Upper lobe of left lung (tissue), 6 donors: ENCODE measurements at places on chromosomes 4 and X. TPM values are rescaled to one million over a fixed set of nuclear protein-coding genes. Genes with fewer than 3 reads are reported as not detected.
A peak's percentile ranks its signal among the peaks of the same experiment; 100 is the strongest.

GRCh38 chr4:56976837-56977320 is 527 bp downstream of the NOA1 start:
- peaks cover 19% of the 10 kb centered on the region for H3K36me3 ChIP-seq
- peak; percentile 81 for DNase-seq
- H3K4me1 ChIP-seq: peaks cover 45% of the 10 kb centered on the region
- peak overlapping the region; percentile 94 for H3K4me3 ChIP-seq
- no peaks in the 10 kb centered on the region for H3K27me3 ChIP-seq

DNA sequence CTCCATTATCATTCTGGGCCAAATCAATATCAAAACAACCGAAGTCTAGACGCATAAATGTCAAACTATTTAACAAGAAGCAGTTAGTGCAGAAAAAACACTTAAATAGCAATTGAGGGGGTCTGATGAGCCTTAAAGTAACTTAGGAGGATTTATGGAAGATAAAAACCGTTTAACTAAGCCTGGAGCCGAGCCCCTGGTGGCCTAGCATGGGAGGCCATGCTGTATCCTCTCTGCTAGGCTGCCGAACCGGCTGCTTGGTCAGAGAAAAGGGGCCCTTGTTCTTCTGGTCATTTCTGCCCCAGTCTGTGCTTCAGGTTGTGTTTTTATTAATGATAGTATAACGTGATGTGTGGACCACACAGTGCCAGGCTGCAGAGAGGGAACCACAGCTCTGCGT is 72.4 kb downstream of the CPZ start:
- no peaks in the 10 kb centered on the region for H3K36me3 ChIP-seq
- no peaks in the 10 kb centered on the region for H3K4me1 ChIP-seq
- H3K27me3 ChIP-seq: no peaks in the 10 kb centered on the region
- DNase-seq: no peak
- H3K4me3 ChIP-seq: no peak overlapping the region

- H3K4me1 ChIP-seq: no peaks in the 10 kb centered on the region
- no peaks in the 10 kb centered on the region for H3K36me3 ChIP-seq
- H3K4me3 ChIP-seq: no peak overlapping the region
- DNase-seq: no peak
- H3K27ac ChIP-seq: no peak overlapping the region
Measured at GRCh38 chrX:133610056-133610455, 194.8 kb upstream of the GPC4 start.

GRCh38 chr4:151095142-151095541 is 4.3 kb upstream of the RPS3A start:
- H3K36me3 ChIP-seq: no peaks in the 10 kb centered on the region
- H3K27ac ChIP-seq: no peak overlapping the region

GRCh38 chr4:106497271-106497670 is 128.7 kb upstream of the GIMD1 start:
- no peak overlapping the region for H3K27ac ChIP-seq
- no peaks in the 10 kb centered on the region for H3K36me3 ChIP-seq
- no peaks in the 10 kb centered on the region for H3K4me1 ChIP-seq
- no peak for DNase-seq

GRCh38 chrX:13966071-13966792 is 63.5 kb downstream of the GEMIN8 start:
- H3K36me3 ChIP-seq: no peaks in the 10 kb centered on the region
- no peak overlapping the region for H3K27ac ChIP-seq
- H3K27me3 ChIP-seq: no peaks in the 10 kb centered on the region

DNA sequence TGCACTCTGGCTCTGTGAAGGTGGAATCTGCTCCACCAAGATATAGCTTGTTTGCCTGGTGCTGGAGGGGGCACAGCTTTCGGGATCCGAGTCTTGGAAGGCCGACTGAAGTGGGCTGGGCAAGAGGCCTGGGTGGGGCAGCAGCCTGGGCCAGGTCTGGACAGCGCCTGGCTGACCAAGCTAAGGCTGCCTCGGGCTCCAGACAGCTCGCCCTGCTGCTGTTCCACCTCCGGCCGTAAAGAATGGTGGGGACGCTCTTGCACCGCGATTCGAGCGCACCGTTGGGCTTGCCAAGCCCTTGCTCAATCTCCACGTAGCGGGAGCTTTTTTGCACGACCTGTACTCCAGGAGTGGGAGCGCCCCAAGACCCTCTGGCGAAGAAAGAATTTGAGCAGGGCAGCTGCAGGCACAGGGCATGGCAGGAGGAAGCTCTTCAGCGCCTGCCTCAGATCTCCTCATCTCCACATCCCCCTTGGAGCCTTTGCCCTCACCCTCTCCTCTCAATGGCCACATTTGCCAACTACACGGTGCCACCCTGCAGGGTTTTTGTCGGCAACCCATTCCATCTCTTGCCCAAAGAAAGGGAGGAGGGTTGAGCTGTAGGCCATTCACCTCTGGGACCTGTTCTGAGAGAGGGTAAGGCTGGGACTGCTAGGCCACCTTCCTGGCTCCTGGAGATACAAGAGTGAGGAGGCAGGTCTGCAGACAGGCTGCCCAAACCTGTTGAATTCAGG is 18.9 kb downstream of the CNGA2 start:
- no peaks in the 10 kb centered on the region for H3K27me3 ChIP-seq
- H3K36me3 ChIP-seq: no peaks in the 10 kb centered on the region
- no peak overlapping the region for H3K27ac ChIP-seq
- peak; percentile 51 for DNase-seq

DNA sequence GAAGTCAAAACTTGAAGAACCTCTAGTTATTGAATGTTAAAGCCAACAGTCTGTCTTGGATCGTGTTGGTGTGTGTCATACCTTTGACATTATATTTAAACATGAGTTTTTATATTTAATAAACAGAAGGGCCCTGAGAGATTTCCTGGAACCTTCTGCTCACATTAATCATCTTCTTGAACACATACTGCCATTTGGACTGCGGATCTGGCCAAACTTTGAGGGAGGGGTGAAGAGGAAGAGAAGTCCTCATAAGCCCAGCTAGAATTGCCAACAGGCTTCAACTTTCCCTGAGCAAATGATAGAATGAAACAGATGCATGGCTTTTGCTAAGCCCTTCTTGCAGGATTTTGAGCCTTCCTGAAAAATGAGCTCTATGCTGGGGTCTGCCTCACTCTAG is 27.4 kb downstream of the CCKAR start:
- no peaks in the 10 kb centered on the region for H3K27me3 ChIP-seq
- no peak for DNase-seq
- H3K4me3 ChIP-seq: no peak overlapping the region
- H3K4me1 ChIP-seq: no peaks in the 10 kb centered on the region
- H3K36me3 ChIP-seq: no peaks in the 10 kb centered on the region

- H3K4me3 ChIP-seq: no peak overlapping the region
- DNase-seq: no peak
- H3K36me3 ChIP-seq: no peaks in the 10 kb centered on the region
- no peak overlapping the region for H3K27ac ChIP-seq
- H3K27me3 ChIP-seq: no peaks in the 10 kb centered on the region
- peaks cover 3% of the 10 kb centered on the region for H3K4me1 ChIP-seq
Measured at GRCh38 chrX:11589641-11590040, 76.1 kb downstream of the ARHGAP6 start.

DNA sequence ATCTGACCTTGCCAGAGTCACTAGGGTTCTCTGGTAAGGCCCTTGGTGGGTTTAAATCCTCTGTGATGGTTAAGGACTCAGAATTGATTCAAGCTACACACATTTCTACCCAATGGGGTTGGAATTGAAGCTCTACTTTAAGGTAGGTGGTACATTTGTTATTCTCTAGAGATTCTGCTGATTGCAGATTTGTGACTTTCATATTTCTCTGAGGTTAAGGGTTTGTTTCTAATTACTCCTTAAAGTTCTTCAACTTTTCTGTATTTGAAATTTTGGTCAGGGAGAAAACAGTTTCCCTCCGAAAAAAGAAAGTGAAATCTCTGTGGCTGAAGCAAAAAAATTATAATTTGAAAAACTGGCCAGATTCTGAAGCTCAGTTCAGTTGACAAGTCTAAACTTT is 25.8 kb upstream of the USP46 start:
- H3K36me3 ChIP-seq: no peaks in the 10 kb centered on the region
- DNase-seq: no peak
- no peak overlapping the region for H3K4me3 ChIP-seq
- H3K27ac ChIP-seq: no peak overlapping the region

- H3K27me3 ChIP-seq: no peaks in the 10 kb centered on the region
- H3K4me1 ChIP-seq: no peaks in the 10 kb centered on the region
- DNase-seq: no peak
- no peaks in the 10 kb centered on the region for H3K36me3 ChIP-seq
Measured at GRCh38 chr4:121777625-121778024, 12.7 kb upstream of the SMIM43 start.

DNA sequence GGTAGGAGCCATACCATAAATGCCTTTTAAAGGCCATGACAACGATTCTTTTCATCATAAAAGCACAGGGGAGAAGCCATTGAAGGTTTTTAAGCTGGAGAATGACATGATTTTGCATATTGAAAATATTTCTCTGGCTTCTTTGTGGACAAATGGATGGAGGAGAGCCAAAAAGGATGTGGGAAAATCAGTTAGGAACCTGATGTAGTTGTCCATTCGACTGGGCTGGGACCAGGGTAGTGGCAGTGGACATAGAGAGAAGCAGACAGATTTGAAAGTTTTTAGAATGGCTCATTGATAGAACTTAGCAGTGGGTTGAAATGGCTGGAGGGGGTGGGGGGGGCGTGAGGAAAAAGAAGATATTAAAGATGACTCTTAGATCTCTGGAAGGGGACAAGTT is 19.7 kb upstream of the MSN start:
- no peak overlapping the region for H3K4me3 ChIP-seq
- no peaks in the 10 kb centered on the region for H3K36me3 ChIP-seq
- no peak for DNase-seq
- H3K27ac ChIP-seq: no peak overlapping the region

- no peaks in the 10 kb centered on the region for H3K36me3 ChIP-seq
- no peak overlapping the region for H3K4me3 ChIP-seq
- no peak overlapping the region for H3K27ac ChIP-seq
- DNase-seq: no peak
Measured at GRCh38 chr4:47990145-47990544, 26.3 kb downstream of the CNGA1 start.

GRCh38 chr4:123412700-123413512 is 16.3 kb downstream of the SPRY1 start:
- no peaks in the 10 kb centered on the region for H3K36me3 ChIP-seq
- H3K4me1 ChIP-seq: peaks cover 14% of the 10 kb centered on the region
- no peak overlapping the region for H3K27ac ChIP-seq
- no peak overlapping the region for H3K4me3 ChIP-seq

- DNase-seq: no peak
- no peaks in the 10 kb centered on the region for H3K27me3 ChIP-seq
- H3K36me3 ChIP-seq: no peaks in the 10 kb centered on the region
- no peak overlapping the region for H3K27ac ChIP-seq
- H3K4me3 ChIP-seq: no peak overlapping the region
Measured at GRCh38 chr4:142238589-142238988, 602.2 kb downstream of the IL15 start.

GRCh38 chr4:20643631-20644030 is 56.6 kb upstream of the PACRGL start:
- H3K4me1 ChIP-seq: no peaks in the 10 kb centered on the region
- no peaks in the 10 kb centered on the region for H3K27me3 ChIP-seq
- no peaks in the 10 kb centered on the region for H3K36me3 ChIP-seq
- DNase-seq: no peak

- no peaks in the 10 kb centered on the region for H3K27me3 ChIP-seq
- no peak overlapping the region for H3K4me3 ChIP-seq
- no peak for DNase-seq
- no peak overlapping the region for H3K27ac ChIP-seq
Measured at GRCh38 chr4:175062183-175062592, 144.0 kb downstream of the ADAM29 start.

NEUROG2 gene
- total RNA-seq: not detected

CTAG1A gene
- not detected for total RNA-seq
